Renal cortex interstitium (tissue), 15 donors: ENCODE measurements at places on chromosomes 4 and X. TPM values are rescaled to one million over a fixed set of nuclear protein-coding genes. Genes with fewer than 3 reads are reported as not detected.

- DNase-seq: no peak
Observed at GRCh38 chr4:1022739-1023066, 11.3 kb downstream of the FGFRL1 start.

GRCh38 chr4:72938516-72938915 is 131.0 kb downstream of the COX18 start:
- DNase-seq: no peak

GRCh38 chrX:118807151-118808017 is 16.2 kb upstream of the ZCCHC12 start:
- DNase-seq: no peak

DNA sequence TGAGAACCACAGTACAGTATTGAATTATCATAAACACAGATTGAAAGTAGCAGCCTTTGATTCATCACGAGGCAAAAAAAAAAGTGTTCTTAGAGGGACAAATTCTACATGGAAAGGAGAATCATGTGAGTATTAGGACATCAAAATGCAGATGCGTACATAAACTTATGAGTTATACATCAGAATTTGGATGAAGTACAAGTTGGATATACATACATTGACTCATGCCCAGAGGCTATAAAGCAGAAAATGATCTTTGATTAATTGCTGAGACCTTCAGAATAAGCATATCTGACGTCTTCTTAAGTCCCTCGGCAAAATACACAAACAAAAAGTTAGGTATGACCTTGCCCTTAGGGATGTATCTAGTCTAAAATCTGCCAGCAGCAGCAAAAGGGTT is 206.4 kb downstream of the LDB2 start:
- DNase-seq: no peak

DNA sequence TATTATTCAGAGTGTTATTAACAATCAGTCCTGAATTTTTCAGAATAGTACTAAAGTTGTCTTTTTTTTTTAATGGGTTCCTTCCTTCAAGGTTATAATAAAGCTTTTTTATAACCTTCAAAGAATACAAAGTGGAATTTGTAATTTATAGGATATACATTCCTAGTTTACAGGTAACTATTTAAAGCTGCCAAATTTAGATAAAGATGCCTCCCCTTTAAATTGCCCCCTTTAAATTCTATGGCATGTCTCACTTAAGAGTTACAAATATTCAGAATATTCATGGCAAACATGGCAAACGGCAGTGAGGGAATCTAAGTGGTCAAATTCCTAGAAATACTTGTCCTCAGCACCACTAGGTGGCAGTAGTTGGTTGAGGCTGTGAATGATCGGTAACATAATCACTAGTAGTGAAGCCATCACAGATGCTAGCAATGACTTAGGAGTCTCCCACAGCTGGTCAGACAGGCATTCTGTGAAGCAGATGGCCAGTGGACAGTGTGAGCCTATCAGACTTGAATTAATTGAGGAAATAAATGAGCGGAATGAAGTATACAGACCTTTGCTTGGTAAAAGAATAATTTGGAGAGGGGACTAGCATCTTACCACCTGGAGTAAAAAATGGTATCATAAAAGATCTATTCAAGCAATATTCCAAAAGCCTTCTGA is 86.4 kb downstream of the CBR4 start:
- peak; percentile 66 for DNase-seq

GRCh38 chr4:112910109-112910736 is 139.2 kb upstream of the ANK2 start:
- no peak for DNase-seq

- no peak for DNase-seq
Observed at GRCh38 chr4:17523662-17524061, 8.7 kb downstream of the CLRN2 start.

- no peak for DNase-seq
Observed at GRCh38 chrX:15739886-15740285, 1.8 kb downstream of the CA5B start.

GRCh38 chrX:108224727-108225621 is 133.4 kb downstream of the ATG4A start:
- DNase-seq: peak; percentile 44

DNA sequence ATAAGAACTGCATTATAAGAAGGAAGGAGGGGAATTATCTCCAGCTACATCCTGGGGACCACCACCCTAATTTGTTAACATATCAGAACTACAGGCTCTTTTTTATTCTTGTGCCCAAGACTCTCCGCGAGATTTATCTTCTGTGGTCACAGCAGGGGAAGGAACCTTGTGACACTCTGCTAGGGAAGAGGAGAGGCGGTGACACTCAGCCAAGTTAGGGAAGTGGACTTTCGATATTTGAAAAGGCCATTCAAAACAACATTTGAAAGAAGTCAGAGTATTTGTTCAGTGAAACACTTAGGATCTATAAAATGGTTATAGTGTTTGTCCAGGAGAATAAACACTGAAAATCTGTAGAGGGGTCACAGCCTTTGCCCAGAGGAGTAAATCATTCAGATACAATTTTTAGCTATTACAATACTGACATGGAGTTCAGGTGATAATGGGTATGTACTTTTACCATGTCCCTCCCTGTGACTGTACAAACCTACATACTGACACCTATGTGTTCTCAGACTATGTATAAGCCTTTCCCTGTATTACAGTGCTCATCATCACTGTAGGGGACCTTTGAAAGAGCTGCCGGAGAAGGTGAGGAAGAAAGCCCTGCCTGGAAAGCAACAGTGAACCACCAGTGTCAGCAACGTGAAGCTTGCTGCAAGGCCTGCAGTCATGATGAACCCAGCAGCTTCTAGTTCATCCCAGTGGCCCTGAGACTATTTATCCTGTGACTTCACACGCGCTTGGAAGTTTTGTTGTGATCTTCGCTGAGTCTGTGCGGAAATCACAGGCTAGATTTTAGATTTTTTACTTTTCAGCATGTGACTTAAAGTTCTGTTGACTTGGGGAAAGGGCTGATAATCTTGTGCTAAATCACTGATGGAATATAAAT is 8.5 kb upstream of the PTTG2 start:
- no peak for DNase-seq

- DNase-seq: no peak
Observed at GRCh38 chr4:177006331-177006730, 213.6 kb upstream of the VEGFC start.

- no peak for DNase-seq
Observed at GRCh38 chrX:154372612-154373022, 1.8 kb downstream of the FLNA start.

- DNase-seq: no peak
Observed at GRCh38 chr4:172232966-172233365, 419.8 kb downstream of the GALNTL6 start.

- DNase-seq: no peak
Observed at GRCh38 chrX:29707088-29707487, 508.3 kb upstream of the MAGEB2 start.

PAGE2B gene
- polyA plus RNA-seq: not detected

SPANXN4 gene
- polyA plus RNA-seq: not detected

PDGFC gene
- polyA plus RNA-seq: 84.9 TPM

RASL11B gene
- polyA plus RNA-seq: 33.0 TPM

ARX gene
- not detected for polyA plus RNA-seq

SAGE1 gene
- not detected for polyA plus RNA-seq

CDKL2 gene
- 10.5 TPM for polyA plus RNA-seq

SPP1 gene
- 210 TPM for polyA plus RNA-seq

POLR2B gene
- polyA plus RNA-seq: 101 TPM
